Activated gamma-delta T cell (primary cell): ENCODE measurements at places on chromosomes 6 and 20.
A peak's percentile ranks its signal among the peaks of the same experiment; 100 is the strongest.

DNA sequence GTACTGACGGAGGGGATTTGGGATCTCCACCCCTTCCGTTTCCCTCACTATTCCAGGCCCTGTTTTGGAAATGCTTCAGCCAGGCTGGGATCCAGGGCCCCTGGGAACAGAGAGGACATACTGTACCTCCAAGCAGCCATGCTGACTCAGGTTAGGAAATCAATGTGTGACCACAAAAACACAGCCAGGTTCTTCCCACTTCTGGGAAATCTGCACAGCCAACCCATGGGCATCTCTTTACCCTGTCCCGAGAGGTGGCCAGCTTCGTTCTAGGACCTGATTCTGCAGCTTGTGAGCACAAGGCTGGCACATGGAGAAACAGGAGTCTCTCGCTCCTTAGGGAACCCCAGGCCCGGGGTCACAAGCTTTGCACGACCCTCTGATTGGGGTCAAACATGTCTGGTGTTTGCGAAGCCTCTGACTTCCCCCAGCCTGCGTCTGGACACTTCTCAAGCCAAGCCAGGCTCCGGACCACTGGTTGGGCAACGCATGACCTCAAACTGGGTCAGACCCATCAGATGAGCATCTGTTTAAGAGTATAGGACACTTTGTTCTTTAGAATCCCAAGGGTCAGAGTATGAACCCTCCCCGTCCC lies 8.3 kb upstream of the TTPAL start:
- no peak for DNase-seq

GRCh38 chr20:60107621-60108390 lies 149.6 kb downstream of the CDH26 start:
- no peak for DNase-seq

GRCh38 chr20:57061051-57061900 lies 205.2 kb downstream of the BMP7 start:
- no peak for DNase-seq

GRCh38 chr6:5215159-5215558 lies 45.6 kb downstream of the LYRM4 start:
- DNase-seq = no peak

DNA sequence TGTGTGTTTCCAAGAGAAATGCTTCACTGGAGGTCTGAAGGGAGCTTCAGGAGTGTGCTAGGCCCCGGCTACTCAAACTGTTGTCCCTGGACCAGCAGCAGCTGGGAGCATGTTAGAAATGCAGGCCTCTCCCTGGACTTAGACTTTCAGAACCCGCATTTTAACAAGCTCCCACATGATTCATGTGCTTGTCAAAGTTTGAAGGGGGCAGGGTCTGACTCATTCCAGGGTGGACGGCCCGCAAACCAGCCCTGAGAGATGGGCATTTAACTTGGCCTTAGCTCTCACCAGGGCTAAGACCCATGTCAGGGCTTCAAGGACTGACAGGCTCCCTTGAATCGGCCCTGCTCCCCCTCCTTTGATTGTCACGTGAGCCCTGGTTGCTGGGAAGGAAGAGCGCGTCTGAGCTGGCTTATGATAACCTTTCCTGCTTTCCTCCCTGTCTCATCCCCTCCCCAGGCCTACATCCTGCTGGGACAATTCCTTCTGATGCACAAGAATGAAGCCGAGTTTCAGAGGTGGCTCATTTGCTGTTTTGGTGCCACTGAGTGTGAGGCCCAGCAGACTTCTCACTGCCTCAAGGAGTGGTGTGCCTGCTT lies 35.5 kb downstream of the BANF2 start:
- DNase-seq = no peak

GRCh38 chr20:40134176-40134575 lies 554.9 kb downstream of the MAFB start:
- DNase-seq = no peak

GRCh38 chr6:41171908-41172307 lies 9.0 kb upstream of the TREM2 start:
- DNase-seq = no peak

- no peak for DNase-seq
Observed at GRCh38 chr6:133396233-133396983, 155.3 kb downstream of the EYA4 start.

GRCh38 chr6:42340511-42340910 lies 111.2 kb downstream of the TRERF1 start:
- no peak for DNase-seq

DNA sequence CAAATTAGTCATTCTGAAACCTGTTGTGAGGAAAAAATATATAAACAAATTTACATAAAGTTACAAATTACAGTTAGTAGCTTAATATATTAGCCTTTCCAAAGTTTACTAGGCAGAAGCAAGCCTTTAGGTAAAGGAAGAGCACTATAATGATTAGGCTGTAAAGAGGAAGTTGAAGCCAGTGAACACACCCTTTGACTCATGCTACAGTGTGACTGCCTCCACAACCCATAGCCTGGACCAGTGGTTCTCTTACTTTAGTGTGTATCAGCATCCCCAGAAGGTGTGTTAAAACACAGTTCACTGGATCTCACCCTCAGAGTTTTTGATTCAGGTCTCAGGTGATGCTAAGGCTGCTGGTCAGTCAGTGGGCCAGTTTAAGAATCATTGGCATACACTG lies 91.4 kb upstream of the DEFB112 start:
- no peak for DNase-seq

DNA sequence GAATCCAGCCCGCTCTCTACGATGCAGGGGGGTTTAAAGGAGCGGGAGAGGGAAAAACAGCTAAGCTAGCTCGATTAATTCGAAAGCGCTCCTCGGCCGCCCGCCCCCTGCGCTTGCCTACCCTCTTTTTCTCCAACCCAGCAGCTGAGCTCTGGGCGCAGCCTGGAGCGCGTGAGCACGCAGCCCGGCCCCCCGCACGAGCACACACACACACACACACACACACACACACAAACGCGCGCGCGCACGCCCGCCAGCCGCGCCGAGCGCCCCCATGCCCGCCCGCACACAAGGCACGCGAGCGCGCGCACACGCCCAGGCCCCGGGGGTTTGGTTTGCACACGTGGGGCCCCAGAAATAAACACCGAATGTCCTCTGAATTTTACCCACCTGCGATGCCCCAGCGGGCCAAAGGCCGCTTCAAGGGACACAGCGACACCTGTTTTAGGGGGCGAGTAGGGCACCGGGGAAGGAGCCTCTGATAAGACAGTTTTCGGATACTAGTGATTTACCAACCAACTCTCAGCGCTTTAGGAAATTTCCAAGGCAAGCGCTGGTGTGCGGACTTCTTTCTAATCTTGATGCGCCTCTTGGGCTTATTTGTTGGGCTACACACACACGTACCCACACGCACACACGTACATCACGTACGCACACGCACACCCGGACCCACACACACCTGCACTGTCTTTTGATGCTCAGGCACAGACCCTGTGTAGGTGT lies 802 bp upstream of the NRN1 start:
- no peak for DNase-seq

- DNase-seq = no peak
Observed at GRCh38 chr6:75171567-75171966, 34.3 kb downstream of the COL12A1 start.

- no peak for DNase-seq
Observed at GRCh38 chr6:126372626-126373025, 32.7 kb downstream of the CENPW start.

- no peak for DNase-seq
Observed at GRCh38 chr6:167491438-167492099, 166.7 kb downstream of the TTLL2 start.

- no peak for DNase-seq
Observed at GRCh38 chr20:9011121-9011520, 57.8 kb upstream of the PLCB4 start.

DNA sequence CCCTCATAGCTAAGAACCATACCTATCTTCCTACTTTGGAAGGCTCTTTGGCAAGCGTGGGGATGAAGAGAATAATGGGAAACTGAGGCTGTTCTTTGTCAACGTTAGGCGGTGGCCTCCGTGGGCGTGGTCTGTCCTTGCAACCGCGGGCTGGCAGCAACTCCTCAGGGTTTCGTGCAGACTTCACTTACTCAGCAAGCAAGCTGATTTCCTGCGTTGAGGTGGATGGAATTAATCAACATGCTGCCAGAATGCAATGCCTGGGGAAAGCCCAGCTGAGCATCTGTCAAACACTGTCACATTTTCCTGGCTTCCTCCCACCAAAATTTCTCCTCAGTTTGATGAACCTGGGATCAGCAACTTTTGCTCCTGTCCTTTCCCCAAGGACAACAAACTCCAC lies 9.2 kb upstream of the IL17F start:
- DNase-seq = no peak

GRCh38 chr6:68339488-68340131 lies 295.5 kb upstream of the ADGRB3 start:
- DNase-seq = no peak

DNA sequence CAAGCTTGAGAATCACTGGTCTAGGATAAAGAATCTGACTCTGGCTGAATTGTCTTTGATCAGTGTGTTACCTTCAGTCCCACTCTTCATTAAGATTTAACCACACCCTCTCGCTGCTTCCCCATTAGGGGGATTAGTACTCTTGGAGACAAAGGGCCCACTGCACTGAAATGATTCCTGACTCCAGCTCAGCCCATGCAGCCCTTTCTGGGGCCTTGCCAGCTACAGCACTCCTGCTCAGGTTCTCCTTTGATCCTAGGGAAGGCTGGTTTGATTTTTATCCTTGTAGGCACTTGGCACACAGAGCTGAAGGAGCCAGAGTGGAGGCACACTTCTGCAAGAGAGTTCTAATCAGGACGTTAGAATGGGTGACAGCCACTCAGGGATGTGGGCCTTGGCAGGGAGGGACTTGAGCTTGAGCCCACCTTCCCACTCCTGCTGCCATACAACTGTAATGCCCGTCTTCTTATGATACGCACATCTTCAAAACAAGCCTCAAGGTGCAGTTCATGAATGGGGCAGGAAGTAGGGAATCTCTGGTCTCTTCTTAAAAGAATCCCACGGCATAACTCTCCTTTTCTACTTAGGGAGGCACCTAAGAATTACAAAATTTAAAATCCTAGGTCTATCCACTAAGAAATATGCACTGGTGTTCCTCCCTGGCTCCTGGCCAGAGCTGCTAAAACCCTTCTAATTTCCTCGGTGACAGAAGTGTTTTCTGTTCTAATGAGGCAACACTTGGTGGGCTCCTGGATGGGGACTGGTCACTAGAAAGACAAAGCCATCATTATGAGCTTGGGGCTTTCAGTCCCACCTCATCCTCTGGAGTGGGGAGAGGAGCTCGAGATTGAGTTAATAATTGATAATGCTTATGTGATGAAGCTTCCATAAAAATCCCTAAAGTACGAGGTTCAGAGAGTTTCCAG lies 1.5 kb upstream of the SLA2 start:
- no peak for DNase-seq

GRCh38 chr6:112370946-112371345 lies 23.8 kb downstream of the RFPL4B start:
- DNase-seq = no peak

DNA sequence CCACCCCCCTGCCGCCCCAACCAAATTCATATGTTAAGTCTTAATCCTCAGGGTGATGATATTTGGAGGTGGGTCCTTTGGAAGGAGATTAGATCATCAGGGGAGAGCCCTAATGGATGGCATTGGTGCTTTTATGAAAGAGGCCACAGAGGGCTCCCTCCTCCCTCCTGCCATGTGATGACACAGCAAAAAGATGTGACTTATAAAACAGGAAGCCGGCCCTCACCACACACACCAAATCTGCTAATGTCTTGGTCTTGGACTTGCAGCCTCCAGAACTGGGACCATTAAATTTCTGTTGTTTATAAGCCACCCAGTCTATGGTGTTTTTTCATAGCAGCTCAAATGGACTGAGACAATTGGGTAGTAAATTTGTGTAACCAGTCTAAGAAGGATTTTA lies 176.3 kb downstream of the ADGRG6 start:
- no peak for DNase-seq

GRCh38 chr6:136592930-136593673 lies 42.9 kb upstream of the MAP7 start:
- no peak for DNase-seq

DNA sequence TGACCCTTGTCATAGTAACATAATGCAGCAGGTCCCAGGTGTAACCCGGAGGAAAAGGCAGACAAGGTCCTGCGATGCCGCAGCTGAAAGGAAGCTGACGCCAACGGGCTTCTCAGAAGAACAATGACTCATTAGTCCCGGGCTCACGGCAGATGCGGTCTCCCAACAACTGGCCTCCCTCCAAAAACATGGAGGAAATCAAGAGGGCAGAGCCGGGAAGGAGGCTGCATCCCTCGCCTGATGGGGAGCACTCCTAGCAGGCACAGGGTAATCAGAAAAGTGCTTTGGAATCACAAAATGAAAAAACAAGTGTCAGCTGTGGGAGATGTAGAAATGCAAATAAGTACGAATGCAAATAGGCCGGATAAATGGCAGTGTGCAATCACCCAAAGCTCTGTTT lies 165.2 kb upstream of the AGPAT4 start:
- no peak for DNase-seq

- DNase-seq = peak; percentile 47
Observed at GRCh38 chr6:53347921-53348370, 804 bp downstream of the ELOVL5 start.

- no peak for DNase-seq
Observed at GRCh38 chr6:45072673-45073072, 255.5 kb upstream of the RUNX2 start.

- no peak for DNase-seq
Observed at GRCh38 chr6:10626154-10626741, 68.2 kb downstream of the C6orf52 start.

DNA sequence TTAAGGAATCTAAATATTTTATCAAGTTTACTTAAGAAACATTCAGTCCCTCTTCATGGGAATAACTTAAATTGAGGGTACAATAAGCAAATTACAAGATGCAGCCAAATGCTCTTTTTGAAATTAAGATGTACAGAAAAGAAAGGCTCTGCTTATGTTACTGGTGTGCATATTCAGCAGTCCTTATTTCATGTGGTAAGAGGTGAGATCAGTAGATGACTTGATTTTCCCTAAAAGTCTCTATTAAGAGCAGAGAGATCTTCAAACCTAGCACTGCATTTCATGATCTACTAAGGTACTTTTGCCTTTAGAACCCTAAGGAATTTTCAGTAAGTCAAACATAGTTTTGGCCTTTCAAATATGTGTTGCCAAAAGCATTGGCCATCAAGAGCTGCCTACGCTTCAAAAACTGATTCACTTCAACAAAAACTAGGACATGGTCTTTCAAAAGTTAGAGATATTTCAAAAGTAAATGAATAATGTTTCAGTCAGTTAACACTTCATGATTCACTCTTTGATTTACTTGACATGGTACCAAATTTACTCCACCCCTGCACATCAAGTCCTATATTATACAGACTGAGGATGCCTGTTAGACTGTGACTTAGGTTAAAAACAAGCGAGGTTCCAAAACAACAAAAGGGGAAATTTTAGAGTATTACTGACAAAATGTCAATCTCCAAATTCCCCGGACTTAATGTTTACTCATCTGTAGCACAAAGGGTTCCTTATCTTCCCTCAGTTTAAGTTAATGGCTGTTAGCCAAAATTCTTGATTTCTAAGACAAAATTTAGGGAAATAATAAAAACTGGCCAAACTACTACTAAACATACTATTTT lies 19.2 kb downstream of the C6orf62 start:
- DNase-seq = no peak

GRCh38 chr6:88165087-88165843 lies 882 bp downstream of the CNR1 start:
- no peak for DNase-seq
